ENCODE measurements at places on chromosomes 13 and 19. TPM values are rescaled to one million over a fixed set of nuclear protein-coding genes. Genes with fewer than 3 reads are reported as not detected.
A peak's percentile ranks its signal among the peaks of the same experiment; 100 is the strongest.

- no peaks in the 10 kb centered on the region for H3K27me3 ChIP-seq
- H3K36me3 ChIP-seq, result no peaks in the 10 kb centered on the region
- H3K4me3 ChIP-seq, result no peak overlapping the region
- H3K4me1 ChIP-seq, result no peaks in the 10 kb centered on the region
Measured at GRCh38 chr13:49497272-49497671, 1.5 kb downstream of the PHF11 start.

DNA sequence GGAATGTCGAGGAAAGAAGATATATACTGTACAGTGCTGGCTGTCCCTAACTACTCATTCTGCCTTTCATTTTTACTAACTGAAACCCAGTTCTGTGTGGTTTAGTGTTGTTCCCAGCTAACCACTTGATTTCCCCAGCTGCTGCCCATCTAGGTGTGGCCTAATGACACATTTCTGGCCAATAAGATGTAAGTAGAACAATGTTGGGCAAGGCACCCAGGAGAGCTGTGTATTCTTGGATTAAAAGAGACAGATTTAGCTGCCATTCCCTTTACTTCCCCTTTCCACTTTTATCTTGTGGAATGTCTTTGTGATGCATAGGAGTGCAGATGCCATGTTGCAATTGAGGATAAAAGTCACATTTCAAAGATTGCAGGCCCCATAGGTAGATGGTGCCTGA is 28.3 kb upstream of the PCDH9 start:
- no peak overlapping the region for H3K4me3 ChIP-seq
- H3K36me3 ChIP-seq, result no peaks in the 10 kb centered on the region
- H3K27me3 ChIP-seq, result no peaks in the 10 kb centered on the region
- no peak overlapping the region for H3K27ac ChIP-seq

- H3K36me3 ChIP-seq, result peaks cover 7% of the 10 kb centered on the region
- H3K4me3 ChIP-seq, result no peak overlapping the region
- DNase-seq, result peak; percentile 91
- peaks cover 63% of the 10 kb centered on the region for H3K4me1 ChIP-seq
- peak overlapping the region; percentile 88 for H3K27ac ChIP-seq
Measured at GRCh38 chr19:1213391-1214286, 8.1 kb downstream of the STK11 start.

The TNNT1 gene
- 4.6 TPM for total RNA-seq

The B3GNT8 gene
- total RNA-seq, result 39.1 TPM

The KASH5 gene
- total RNA-seq, result 1.0 TPM

DNA sequence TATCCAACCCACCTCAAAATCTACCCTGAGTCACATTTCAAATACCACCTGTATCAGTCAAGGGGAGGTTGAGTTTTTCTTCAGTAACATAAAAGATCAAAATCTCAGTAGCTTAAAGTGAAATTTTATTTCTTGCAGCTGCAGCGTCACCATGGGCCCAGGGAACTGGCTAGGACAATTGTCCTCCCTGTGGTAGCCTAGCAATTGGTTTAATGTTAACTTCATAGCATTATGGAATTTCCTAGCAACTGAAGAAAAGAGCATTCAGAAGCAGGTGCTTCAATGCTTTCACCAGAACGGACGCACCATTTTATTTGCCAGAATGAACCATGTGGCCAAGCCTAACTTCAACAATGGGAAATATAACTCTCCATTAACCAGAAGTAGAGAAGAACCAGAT is 359.3 kb upstream of the TSHZ3 start:
- no peaks in the 10 kb centered on the region for H3K36me3 ChIP-seq
- H3K27ac ChIP-seq, result no peak overlapping the region
- no peak for DNase-seq

- no peaks in the 10 kb centered on the region for H3K27me3 ChIP-seq
- H3K4me1 ChIP-seq, result no peaks in the 10 kb centered on the region
- no peak overlapping the region for H3K27ac ChIP-seq
- no peak for DNase-seq
- H3K4me3 ChIP-seq, result no peak overlapping the region
Measured at GRCh38 chr13:113061796-113062425, 43.7 kb upstream of the F7 start.

GRCh38 chr13:45564133-45564776 is 51.3 kb downstream of the ERICH6B start:
- peaks cover 3% of the 10 kb centered on the region for H3K4me1 ChIP-seq
- H3K27me3 ChIP-seq, result no peaks in the 10 kb centered on the region
- DNase-seq, result no peak
- H3K27ac ChIP-seq, result no peak overlapping the region
- no peaks in the 10 kb centered on the region for H3K36me3 ChIP-seq

The ZNF473 gene
- 6.3 TPM for total RNA-seq

The ZNF296 gene
- total RNA-seq, result 1.8 TPM

GRCh38 chr13:110305949-110306339 is 1.0 kb downstream of the COL4A1 start:
- peaks cover 7% of the 10 kb centered on the region for H3K27me3 ChIP-seq
- peaks cover 30% of the 10 kb centered on the region for H3K4me1 ChIP-seq
- no peak for DNase-seq
- H3K36me3 ChIP-seq, result no peaks in the 10 kb centered on the region
- H3K27ac ChIP-seq, result peak overlapping the region; percentile 93

DNA sequence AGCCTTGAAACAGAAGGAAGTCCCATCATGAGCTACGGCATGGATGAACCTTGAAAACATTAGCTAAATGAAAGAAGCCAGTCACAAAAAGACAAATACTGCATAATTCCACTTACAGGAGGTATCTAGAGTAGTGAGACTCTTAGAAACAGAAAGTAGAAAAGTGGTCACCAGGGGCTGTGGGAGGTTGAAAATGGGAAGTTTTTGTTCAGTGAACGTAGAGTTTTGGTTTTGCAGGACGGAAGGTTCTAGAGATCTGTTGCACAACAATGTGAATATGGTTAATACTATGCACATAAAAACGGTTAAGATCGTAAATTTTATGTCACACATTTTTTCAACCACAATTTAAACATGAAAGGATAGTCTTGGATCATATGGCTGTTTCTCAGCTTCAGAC is 11.9 kb upstream of the SLC10A2 start:
- H3K4me1 ChIP-seq, result no peaks in the 10 kb centered on the region
- no peak for DNase-seq
- H3K27ac ChIP-seq, result no peak overlapping the region
- no peaks in the 10 kb centered on the region for H3K27me3 ChIP-seq

The ZNF726 gene
- total RNA-seq, result 1.9 TPM

DNA sequence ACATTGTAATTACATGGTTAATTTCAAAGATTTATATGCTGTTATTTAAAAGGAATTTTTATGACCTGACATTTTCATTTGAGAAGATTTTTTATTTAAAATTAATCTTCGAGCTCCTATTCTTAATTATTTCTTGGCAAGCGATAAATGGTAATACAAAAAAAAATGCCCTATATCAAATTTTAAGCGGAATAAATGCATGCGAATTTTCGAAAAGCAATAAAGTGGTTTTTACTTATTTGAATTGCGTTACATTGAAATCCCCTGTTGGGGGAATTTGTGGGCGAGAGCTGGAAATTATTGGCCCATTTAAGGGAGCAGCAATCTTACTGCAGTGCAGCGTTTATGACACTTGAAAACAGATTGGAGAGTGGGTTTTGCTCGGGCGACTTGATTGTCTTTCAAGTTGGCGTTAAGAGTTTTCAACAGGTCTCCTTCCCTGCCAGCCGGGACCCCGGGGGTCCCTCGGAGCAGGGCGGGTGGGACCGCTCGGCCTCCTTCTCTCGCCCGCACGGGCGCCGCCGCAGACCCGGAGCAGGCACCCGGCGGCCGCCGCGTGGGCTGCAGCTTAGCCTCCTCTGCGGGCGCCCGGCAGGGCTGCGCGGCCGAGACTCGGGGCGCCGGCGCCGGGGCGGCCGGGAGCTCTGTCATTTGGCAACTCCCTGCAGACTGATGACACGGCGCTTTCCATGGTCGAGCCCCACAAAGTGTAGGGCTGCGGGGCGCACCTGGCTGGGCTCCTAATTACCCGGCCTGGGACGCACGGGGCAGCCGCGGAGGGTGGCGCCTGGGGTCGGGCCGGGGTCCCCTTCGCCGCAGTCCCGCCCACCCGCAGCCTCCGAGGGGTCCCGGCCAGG is 255.1 kb upstream of the SOX21 start:
- H3K27ac ChIP-seq, result no peak overlapping the region
- H3K27me3 ChIP-seq, result peaks cover 14% of the 10 kb centered on the region
- peak overlapping the region; percentile 31 for H3K4me3 ChIP-seq
- peaks cover 15% of the 10 kb centered on the region for H3K4me1 ChIP-seq
- H3K36me3 ChIP-seq, result no peaks in the 10 kb centered on the region

- peak within 1 kb of the TSS; percentile 66 for H3K4me3 ChIP-seq
- peak within 1 kb of the TSS; percentile 95 for H3K27ac ChIP-seq
- no peaks in the 10 kb centered on the region for H3K27me3 ChIP-seq
- peak; percentile 93 for DNase-seq
Measured at GRCh38 chr13:21603531-21604448, at the start of gene MICU2. TSS of gene MICU2 (minus strand) at chr13:21604170. CDS start at chr13:21604148, 22 bp downstream.

GRCh38 chr13:69921156-69921555 is 186.5 kb upstream of the ATXN8OS start:
- H3K4me1 ChIP-seq, result no peaks in the 10 kb centered on the region
- no peaks in the 10 kb centered on the region for H3K27me3 ChIP-seq
- DNase-seq, result no peak
- H3K27ac ChIP-seq, result no peak overlapping the region
- no peaks in the 10 kb centered on the region for H3K36me3 ChIP-seq

The APLP1 gene
- 22.8 TPM for total RNA-seq

DNA sequence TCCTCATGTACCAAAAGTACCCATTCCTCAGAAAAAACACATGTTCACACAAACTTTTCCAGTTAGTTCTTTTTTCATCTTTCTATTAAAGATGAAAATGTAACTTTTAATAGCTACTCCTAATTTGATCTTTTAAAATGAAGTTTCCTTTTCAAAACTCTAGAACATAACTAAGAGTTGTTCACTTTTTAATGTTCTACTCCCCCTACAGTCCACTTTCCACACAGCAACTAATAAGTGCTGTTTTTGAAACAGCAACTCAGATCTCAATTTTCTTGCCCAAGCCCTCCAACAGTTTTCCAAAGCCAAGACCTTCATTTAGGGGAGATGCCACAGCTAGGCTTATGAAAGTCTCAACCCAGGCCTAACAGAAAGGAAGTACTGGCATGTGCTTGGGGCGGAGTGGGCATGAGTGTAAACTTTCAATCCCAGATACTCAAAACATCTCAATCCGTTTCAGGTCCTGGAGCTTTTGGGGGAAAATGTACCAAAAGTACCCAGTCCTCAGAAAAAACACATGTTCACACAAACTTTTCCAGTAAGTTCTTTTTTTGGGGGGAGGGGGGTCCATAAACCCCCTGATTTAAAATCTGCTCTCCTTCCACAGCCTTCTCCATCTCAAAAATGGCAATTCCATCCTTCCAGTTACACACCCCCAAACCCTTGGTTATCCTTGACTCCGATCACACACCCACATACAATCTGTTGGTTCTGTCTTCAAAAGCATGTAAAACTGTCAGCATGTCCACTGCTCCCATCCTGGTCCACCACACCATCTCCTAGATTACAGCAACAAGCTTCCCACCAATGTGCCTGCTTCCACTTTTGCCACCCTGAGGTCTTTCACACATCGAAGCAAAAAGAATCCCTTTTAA is 2.0 kb downstream of the FBL start:
- H3K4me3 ChIP-seq, result no peak overlapping the region
- H3K36me3 ChIP-seq, result peaks cover 11% of the 10 kb centered on the region
- peaks cover 38% of the 10 kb centered on the region for H3K4me1 ChIP-seq

DNA sequence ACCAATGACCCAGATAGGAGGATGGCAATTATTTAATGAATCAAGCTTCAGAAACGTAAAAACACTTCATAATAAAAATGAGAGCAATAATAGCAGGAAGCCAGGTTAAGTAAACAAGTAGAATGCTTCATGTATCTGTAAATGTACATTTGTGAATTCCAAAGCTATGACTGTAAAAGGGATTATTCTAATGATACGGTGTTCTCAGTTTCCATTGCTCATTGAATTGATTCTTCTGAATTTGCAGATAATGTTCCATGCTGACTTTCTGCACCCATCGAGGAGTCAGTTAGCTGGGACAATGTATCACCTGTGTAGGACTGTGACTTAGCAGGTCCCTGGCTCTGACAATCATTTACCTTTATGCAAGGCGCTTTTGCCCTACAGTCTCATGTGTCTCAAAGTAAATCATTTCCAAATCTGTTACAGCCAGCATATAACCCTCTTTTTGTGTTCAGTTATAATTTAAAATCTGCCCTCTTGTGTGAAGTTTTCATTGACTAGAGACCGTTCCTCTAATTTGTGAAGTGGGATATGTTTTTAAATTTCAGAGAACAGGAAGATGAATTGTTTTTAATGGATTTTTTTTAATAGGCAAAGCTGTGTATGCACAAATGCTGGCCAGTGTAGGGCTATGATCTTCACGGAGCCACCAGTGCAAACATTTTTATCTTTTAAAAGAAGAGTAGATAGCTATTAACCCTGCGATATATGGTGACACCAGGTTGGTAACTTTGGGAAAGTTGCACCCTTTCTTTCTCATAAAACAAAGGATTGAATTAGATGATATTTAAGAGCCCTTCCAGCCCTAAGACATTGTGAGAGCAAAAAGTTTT is 267.1 kb downstream of the KLF5 start:
- no peaks in the 10 kb centered on the region for H3K27me3 ChIP-seq
- H3K27ac ChIP-seq, result no peak overlapping the region
- no peaks in the 10 kb centered on the region for H3K36me3 ChIP-seq

GRCh38 chr13:32669030-32669646 is 82.9 kb downstream of the PDS5B start:
- H3K27me3 ChIP-seq, result no peaks in the 10 kb centered on the region
- H3K4me1 ChIP-seq, result no peaks in the 10 kb centered on the region
- H3K27ac ChIP-seq, result no peak overlapping the region
- H3K36me3 ChIP-seq, result no peaks in the 10 kb centered on the region
- DNase-seq, result no peak

DNA sequence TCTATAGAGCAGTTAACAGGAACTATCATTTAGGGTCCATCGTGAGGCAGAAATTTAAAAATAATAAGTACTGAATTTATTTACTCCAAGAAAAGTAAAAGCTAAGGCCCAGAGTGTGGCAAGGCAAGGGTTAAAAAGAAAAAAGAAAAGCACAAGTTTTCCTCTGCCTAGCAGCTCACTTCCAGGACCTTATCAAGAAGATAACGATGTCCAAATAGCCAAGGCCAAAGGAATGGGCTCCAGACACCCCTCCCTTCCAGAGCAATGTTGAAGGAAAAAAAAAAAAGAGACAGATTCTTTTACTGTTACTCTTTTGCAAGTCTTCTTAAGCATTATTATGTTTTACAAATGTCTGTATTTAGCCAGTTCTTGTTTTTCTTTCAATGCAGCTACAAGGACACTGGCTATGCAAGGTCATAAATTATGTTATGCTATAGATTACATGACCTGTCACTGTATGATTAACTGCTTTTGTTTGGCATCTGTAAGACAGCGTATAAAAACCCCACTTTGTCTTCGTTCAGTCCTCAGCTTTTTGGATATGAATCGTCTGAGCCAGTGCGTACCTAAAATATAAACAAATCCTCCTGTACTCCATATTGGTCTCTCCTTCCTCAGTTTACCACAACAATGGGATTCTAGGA is 2.9 kb upstream of the ZNF700 start:
- H3K27ac ChIP-seq, result no peak overlapping the region
- H3K4me3 ChIP-seq, result no peak overlapping the region
- no peaks in the 10 kb centered on the region for H3K27me3 ChIP-seq

The ONECUT3 gene
- total RNA-seq, result not detected

DNA sequence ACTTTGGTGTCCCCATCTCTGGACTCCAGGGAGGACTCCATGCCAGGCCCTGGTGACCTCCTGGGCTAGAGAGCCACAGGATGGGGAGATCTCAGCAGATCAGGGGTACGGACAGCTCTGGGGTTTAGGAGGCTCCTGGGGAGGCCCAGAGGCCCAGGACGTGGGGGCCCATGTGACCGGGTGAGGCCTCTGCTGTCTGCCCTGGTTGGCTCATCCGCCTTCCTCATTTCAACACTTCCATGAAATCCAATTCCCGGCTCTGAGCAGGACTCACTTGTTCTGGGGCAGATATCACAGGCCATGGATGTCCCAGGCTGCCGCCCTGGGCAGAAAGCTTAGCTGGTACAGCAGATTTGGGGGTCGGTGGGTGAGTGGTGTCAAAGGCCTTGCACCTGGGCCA is 1.1 kb upstream of the PRAM1 start:
- peaks cover 21% of the 10 kb centered on the region for H3K4me1 ChIP-seq
- no peak for DNase-seq

Measured in upper lobe of left lung (tissue), 6 donors.